ENCODE measurements at places on chromosomes 1 and 21. TPM values are rescaled to one million over a fixed set of nuclear protein-coding genes. Genes with fewer than 3 reads are reported as not detected.

Gene OR2T33
- polyA plus RNA-seq: not detected

Gene KRTAP19-3
- not detected for polyA plus RNA-seq

Gene NBPF10
- polyA plus RNA-seq: 0.51 TPM

Gene TMEM79
- 2.5 TPM for polyA plus RNA-seq

Gene NIBAN1
- polyA plus RNA-seq: 5.9 TPM

Gene CD1D
- polyA plus RNA-seq: 2.6 TPM

Gene FAAH
- 31.4 TPM for polyA plus RNA-seq

Gene CCDC181
- 0.30 TPM for polyA plus RNA-seq

Gene IGFN1
- polyA plus RNA-seq: 13.3 TPM

Gene ANKRD34A
- 0.51 TPM for polyA plus RNA-seq

Gene RAB42
- polyA plus RNA-seq: 1.7 TPM

Gene FAM78B
- polyA plus RNA-seq: 0.87 TPM

Gene LIN28A
- polyA plus RNA-seq: not detected

Gene IGSF21
- 0.46 TPM for polyA plus RNA-seq

Gene FAM72A
- polyA plus RNA-seq: 0.54 TPM

Gene SYTL1
- 12.5 TPM for polyA plus RNA-seq

Gene CLCA1
- polyA plus RNA-seq: not detected

Gene IGSF3
- 1.1 TPM for polyA plus RNA-seq

Gene PADI4
- 0.36 TPM for polyA plus RNA-seq

Gene TXNIP
- 834 TPM for polyA plus RNA-seq

Gene SLC6A17
- 0.36 TPM for polyA plus RNA-seq

Gene BARHL2
- not detected for polyA plus RNA-seq

Gene NAXE
- 52.1 TPM for polyA plus RNA-seq

Gene TSPAN2
- 4.3 TPM for polyA plus RNA-seq

Gene CYB561D1
- 4.8 TPM for polyA plus RNA-seq

Gene SLC39A1
- 58.5 TPM for polyA plus RNA-seq

Gene SFN
- polyA plus RNA-seq: 0.79 TPM

Gene GBP6
- polyA plus RNA-seq: 0.22 TPM

Gene SPRR2G
- polyA plus RNA-seq: not detected

Gene CNR2
- polyA plus RNA-seq: 0.06 TPM

Gene NBPF20
- polyA plus RNA-seq: 1.7 TPM

Gene NAV1
- 17.2 TPM for polyA plus RNA-seq

Gene ATP6V1G3
- polyA plus RNA-seq: not detected

Gene VASH2
- 0.07 TPM for polyA plus RNA-seq

Gene GPR153
- 3.7 TPM for polyA plus RNA-seq

Gene UBE2G2
- 70.8 TPM for polyA plus RNA-seq

Gene OR2L2
- not detected for polyA plus RNA-seq

Gene CSF3R
- 2.6 TPM for polyA plus RNA-seq

Gene BRINP2
- polyA plus RNA-seq: not detected

Gene CACHD1
- 3.5 TPM for polyA plus RNA-seq
